ENCODE measurements at places on chromosomes 11 and 22.

DNA sequence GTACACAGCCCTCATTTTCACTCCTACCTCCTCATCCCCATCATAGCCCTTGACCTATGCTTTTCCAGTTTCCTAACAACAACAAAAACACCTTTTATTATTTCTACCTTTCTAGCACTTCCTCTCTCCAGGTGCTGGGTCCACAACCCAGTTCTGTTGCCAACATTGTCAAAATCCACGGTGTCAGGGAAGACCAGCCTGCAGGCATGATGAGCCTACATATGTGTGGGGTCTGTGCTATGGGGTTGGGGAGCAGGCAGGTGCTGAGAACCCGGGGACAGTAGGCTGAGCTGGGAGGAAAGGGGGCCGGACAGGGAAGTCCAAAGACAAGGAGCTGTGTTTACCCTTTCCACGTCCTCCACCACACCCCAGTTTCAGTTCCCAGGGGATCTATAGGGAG is 711 bp upstream of the ZPR1 start:
- DNase-seq = no peak

- DNase-seq = no peak
These were observed 47.3 kb downstream of the PPP2R1B start for GRCh38 chr11:111718859-111719258.

GRCh38 chr11:58061813-58062212 is 31.1 kb downstream of the OR6Q1 start:
- no peak for DNase-seq

DNA sequence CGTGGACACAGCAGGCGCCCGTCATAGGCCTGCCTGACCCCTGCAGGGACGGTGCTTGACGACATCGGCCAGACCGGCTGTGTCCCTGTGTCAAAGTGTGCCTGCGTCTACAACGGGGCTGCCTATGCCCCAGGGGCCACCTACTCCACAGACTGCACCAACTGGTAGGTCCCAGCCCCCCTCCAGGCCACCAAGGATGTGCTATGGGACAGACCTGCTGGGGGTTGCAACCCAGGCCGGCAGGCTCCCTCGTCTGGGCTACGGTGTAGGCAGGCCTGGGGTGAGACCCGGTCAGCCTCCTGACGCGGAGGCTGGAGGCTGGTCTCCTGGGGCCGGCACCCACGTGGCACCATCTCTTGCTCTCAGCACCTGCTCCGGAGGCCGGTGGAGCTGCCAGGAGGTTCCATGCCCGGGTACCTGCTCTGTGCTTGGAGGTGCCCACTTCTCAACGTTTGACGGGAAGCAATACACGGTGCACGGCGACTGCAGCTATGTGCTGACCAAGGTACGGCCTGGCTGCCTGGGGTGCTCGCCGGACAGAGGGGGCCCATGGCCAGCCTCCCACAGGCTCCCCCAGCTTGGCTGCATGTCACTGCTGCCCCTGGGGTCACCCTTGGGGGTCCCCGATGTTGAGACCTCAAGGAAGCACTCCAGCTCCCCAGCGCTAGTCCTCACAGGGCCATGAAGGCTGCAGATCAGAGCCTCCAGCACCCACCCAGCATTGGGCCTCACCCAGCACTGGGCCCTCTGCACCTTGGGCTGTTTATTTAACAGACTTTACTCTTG is 7.7 kb downstream of the MUC5AC start:
- peak; percentile 15 for DNase-seq

DNA sequence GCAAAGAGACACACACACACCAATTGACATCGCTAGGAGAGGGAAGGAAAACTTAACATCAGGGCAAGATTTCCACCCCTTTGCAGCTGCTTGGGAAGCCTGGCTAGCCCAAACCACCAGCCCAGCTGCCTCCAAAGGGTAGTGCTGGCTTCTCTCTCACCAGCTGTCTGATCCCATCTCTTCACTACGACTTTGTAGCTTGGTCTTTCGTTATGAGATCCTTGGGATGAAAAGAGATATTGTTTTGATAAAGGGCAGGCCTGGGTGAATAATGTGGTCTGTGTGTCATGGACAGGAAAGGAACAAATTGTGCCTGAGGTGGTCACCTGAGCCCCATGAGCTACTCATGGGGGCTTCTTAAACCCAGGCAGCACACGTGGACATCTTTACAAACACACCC is 101.9 kb downstream of the ARL14EP start:
- no peak for DNase-seq

DNA sequence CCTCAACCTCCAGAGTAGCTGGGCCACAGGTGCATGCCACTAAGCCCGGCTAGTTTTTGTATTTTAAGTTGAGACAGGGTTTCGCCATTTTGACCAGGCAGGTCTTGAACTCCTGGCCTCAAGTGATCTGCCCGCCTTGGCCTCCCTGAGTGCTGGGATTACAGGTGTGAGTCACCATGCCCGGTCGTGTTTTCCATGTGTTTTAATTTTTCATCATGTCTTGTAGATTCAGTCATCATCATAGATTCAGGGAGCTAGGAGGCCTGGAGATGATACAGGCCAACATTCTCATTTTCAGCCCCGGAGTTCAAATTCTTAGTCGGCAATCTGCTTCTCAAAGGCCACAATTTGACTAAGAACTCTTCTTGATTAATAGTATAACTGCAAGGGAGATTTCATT is 73.5 kb upstream of the GRAMD1B start:
- DNase-seq = no peak

DNA sequence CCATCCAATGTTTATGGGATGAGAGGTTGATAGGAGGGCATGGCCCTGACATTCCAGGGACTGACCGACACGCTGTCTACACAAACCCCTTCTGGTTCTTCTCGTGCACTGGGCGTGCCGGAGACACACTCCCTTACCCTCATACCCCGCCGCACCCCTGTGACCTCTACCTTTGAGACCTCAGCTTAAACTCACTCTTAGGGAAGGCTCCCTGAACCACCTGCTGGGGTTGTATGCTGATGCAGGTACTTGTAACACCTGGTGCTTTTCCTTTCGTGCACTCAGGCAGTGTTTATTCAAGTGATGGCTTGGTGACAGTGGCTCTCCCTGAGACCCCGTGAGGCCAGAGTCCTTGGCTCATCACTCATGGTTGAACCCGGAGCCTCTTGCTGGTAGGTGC is 12.0 kb downstream of the PPARA start:
- DNase-seq = no peak

GRCh38 chr11:29782447-29782846 is 234.4 kb downstream of the KCNA4 start:
- DNase-seq = no peak

Data from CD4-positive, alpha-beta T cell treated with Interleukin-15 for 1 hour (primary cell).